Lower lobe of right lung (tissue), 2 donors: ENCODE measurements at places on chromosomes 5 and 9. TPM values are rescaled to one million over a fixed set of nuclear protein-coding genes. Genes with fewer than 3 reads are reported as not detected.

DNA sequence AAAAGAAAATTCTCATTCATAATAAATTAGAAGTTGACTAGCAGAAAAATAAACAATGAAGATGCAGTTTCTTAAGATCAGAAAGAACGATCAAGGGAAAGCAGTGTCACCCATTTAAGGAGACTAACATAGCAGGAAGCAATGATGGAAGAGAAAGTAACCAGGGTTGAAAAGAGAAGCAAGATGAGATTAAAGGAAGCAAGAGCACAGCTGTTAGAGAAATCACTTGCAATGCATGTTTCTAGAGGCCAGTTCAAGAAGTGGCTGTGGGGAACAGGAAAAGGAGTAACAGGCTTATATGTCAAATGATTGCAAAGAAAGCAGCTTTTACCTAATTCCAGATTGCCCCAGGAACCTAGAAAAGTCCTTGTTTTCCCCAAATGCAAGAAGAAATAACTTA lies 46.8 kb upstream of the SLC1A1 start:
- no peak for DNase-seq
- no peaks in the 10 kb centered on the region for H3K27me3 ChIP-seq
- no peak overlapping the region for H3K27ac ChIP-seq
- no peak overlapping the region for H3K4me3 ChIP-seq

Gene TAF1L
- not detected for total RNA-seq

DNA sequence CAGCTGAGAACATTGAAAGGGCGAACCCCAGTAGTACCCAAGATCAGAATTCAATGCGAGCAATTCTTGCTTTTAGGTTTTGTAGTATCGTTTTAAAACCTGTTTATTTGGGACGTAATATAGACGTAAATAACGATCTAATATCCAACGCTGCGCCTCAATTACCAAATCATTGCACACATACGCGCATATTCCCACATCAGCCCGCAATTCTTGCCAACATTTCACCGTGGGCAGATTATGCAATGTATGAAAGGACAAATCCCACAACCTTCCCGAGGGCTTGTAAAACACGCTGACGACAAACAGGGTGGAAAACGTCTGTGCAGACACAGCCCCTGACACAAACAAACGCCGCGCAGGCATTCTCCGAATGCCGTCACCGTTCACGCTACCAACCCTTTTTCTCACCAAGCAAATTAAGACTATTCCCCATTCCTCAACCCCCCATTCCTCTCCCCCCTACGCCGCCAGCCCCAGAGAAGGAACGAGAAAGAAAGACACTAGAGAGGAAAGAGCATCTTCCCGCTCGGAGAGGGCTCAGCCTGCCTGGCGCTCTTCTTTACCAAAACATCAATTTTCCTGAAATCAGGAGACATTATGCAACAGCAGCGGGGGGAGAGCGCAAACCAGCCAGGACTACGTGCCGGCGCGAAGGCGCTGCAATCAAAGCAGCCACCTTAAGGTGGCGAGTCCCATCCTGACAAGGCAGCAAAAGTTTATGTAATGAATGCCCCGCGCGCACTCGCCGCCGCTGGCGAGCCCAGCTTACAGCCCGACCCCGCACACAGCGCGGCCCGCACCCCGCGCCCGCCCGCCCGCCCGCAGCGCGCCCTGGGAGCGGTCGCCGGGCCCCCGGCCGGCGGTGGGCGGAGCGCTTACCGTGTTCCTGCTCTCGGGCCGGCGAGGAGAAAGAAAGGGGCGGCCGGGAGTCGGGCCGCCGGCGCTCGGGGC lies 597 bp downstream of the NFIL3 start:
- no peaks in the 10 kb centered on the region for H3K27me3 ChIP-seq
- peak; percentile 74 for DNase-seq
- peaks cover 59% of the 10 kb centered on the region for H3K4me1 ChIP-seq
- peak overlapping the region; percentile 87 for H3K27ac ChIP-seq
- H3K4me3 ChIP-seq, result peak overlapping the region; percentile 70

DNA sequence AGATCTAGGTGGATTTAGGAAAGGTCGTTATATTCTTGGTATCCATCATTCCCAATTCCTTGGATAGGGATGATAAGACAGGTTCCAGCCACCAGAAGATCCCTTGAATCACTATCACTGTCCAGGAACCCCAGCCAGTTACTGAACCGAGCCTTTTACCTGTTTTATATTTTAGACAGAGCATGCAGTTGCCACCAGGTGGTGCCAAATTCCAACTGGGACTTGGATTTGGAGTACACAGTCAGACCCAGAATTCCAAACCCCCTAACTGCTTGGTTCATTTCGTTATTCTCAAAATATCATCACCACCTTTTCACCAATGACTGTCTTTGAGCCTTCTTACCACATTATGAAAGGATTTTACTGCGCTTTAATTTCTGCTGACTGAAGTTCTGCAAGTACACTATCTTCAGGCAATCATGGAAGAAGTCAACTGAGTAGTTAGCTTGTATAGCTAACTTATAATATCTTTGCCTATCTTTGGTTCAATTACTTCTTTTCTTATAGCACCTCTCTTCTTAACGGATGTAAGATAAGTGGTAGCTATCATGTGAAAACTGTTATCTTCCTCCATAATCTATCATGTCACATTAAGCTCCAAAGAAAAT lies 191.8 kb downstream of the PRR16 start:
- H3K4me3 ChIP-seq, result no peak overlapping the region
- H3K27ac ChIP-seq, result no peak overlapping the region
- no peaks in the 10 kb centered on the region for H3K36me3 ChIP-seq
- H3K4me1 ChIP-seq, result no peaks in the 10 kb centered on the region
- no peaks in the 10 kb centered on the region for H3K27me3 ChIP-seq

GRCh38 chr5:72860499-72860898 lies 44.0 kb downstream of the TNPO1 start:
- H3K27ac ChIP-seq, result no peak overlapping the region
- H3K36me3 ChIP-seq, result peaks cover 75% of the 10 kb centered on the region
- H3K4me3 ChIP-seq, result no peak overlapping the region

Gene WNT8A
- total RNA-seq, result not detected

Gene ZDHHC11B
- total RNA-seq, result 14.9 TPM

- no peaks in the 10 kb centered on the region for H3K4me1 ChIP-seq
- no peak overlapping the region for H3K27ac ChIP-seq
- no peak for DNase-seq
- H3K36me3 ChIP-seq, result no peaks in the 10 kb centered on the region
- H3K27me3 ChIP-seq, result no peaks in the 10 kb centered on the region
Measured at GRCh38 chr5:39283231-39283818, 64.0 kb upstream of the FYB1 start.

- no peaks in the 10 kb centered on the region for H3K27me3 ChIP-seq
- H3K27ac ChIP-seq, result no peak overlapping the region
Measured at GRCh38 chr5:52632281-52632680, 155.4 kb upstream of the ITGA1 start.

- no peaks in the 10 kb centered on the region for H3K4me1 ChIP-seq
- H3K36me3 ChIP-seq, result no peaks in the 10 kb centered on the region
- H3K27me3 ChIP-seq, result no peaks in the 10 kb centered on the region
- H3K4me3 ChIP-seq, result no peak overlapping the region
- H3K27ac ChIP-seq, result no peak overlapping the region
Measured at GRCh38 chr5:52997424-52997823, 8.3 kb downstream of the ITGA2 start.

Gene NR5A1
- not detected for total RNA-seq

DNA sequence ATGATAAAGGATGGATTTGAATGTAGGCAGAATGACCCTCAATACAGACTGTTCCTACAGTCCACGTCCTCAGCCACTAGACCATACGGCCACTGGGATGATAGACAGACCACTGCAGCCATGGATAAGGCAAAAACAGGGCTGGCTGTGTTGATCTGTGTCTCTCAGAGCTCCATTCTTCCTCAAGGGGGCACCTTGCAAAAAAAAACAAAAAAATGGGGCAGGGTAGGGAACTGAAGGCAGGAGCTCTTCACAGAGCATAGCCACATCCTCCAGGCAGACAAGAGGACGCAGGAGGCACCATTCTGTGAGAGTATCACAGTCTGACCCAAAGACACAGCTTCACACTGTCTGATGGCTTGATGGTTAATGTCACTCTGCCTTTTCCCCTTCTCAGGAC lies 61.2 kb upstream of the GABRP start:
- DNase-seq, result no peak
- no peak overlapping the region for H3K27ac ChIP-seq
- no peaks in the 10 kb centered on the region for H3K36me3 ChIP-seq
- no peak overlapping the region for H3K4me3 ChIP-seq
- H3K27me3 ChIP-seq, result peaks cover 28% of the 10 kb centered on the region

- DNase-seq, result no peak
- no peak overlapping the region for H3K27ac ChIP-seq
- H3K4me1 ChIP-seq, result no peaks in the 10 kb centered on the region
- no peaks in the 10 kb centered on the region for H3K27me3 ChIP-seq
- no peaks in the 10 kb centered on the region for H3K36me3 ChIP-seq
Measured at GRCh38 chr9:20032413-20033006, 243.7 kb upstream of the SLC24A2 start.

Gene INSL6
- not detected for total RNA-seq
